ENCODE measurements at places on chromosomes 2 and 18. TPM values are rescaled to one million over a fixed set of nuclear protein-coding genes. Genes with fewer than 3 reads are reported as not detected.

FHOD3 gene
- 2.8 TPM for total RNA-seq

ZEB2 gene
- 203 TPM for total RNA-seq

GRCh38 chr2:17752892-17753802 lies 463 bp downstream of the SMC6 start:
- DNase-seq: no peak

- no peak for DNase-seq
Measured at GRCh38 chr18:45567123-45567522, 48.2 kb upstream of the SLC14A2 start.

GRCh38 chr2:189770590-189771322 lies 8.2 kb upstream of the OSGEPL1 start:
- no peak for DNase-seq

GRCh38 chr2:214808981-214809750 lies at the start of gene BARD1:
Gene BARD1, minus strand, starts transcription at chr2:214809683. Its CDS starts 114 bp downstream, at chr2:214809569.
- no peak for DNase-seq

DNA sequence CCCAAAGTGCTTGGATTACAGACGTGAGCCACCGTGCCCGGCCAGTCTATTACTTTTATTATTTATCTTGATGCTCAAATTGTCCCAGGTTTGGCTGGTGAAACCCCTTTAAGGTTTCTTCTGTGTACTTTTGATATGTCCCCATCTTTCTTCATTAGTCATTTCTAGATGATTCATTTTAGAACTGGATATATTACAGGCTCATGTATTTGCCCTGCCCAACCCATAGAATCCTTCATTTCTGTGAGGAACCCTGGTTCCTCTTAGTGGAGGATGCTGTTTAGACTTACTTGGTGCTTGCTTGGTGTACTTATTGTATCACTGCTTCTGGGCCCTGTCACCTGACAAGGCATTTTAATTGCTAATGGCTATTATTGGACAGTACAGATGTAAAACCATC lies 40.1 kb downstream of the KCMF1 start:
- no peak for DNase-seq

- no peak for DNase-seq
Measured at GRCh38 chr2:239498981-239499634, 98.3 kb upstream of the HDAC4 start.

GRCh38 chr2:106144621-106145331 lies 49.3 kb downstream of the UXS1 start:
- DNase-seq: no peak

- no peak for DNase-seq
Measured at GRCh38 chr2:170229125-170229524, 51.2 kb downstream of the MYO3B start.

- no peak for DNase-seq
Measured at GRCh38 chr2:139867601-139868226, 1087.5 kb upstream of the NXPH2 start.

- DNase-seq: no peak
Measured at GRCh38 chr2:149033716-149034115, 4.8 kb upstream of the LYPD6B start.

DNA sequence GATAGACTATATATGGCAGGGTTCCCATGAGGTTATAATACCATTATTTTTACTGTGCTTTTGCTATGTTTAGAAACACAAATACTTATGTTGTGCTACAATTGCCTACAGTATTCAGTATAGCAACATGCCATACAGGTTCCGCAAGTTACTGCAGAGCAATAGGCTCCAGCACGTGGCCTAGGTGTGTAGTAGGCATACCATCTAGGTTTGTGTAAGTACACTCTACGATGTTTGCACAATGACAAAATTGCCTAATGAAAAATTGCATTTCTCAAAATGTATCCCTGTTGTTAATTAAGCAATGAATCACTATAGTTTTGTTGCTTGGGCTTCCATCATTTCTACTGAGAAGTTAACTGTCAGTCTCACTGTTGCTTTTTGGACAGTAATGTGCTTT lies 9.8 kb downstream of the CD302 start:
- DNase-seq: no peak

DNA sequence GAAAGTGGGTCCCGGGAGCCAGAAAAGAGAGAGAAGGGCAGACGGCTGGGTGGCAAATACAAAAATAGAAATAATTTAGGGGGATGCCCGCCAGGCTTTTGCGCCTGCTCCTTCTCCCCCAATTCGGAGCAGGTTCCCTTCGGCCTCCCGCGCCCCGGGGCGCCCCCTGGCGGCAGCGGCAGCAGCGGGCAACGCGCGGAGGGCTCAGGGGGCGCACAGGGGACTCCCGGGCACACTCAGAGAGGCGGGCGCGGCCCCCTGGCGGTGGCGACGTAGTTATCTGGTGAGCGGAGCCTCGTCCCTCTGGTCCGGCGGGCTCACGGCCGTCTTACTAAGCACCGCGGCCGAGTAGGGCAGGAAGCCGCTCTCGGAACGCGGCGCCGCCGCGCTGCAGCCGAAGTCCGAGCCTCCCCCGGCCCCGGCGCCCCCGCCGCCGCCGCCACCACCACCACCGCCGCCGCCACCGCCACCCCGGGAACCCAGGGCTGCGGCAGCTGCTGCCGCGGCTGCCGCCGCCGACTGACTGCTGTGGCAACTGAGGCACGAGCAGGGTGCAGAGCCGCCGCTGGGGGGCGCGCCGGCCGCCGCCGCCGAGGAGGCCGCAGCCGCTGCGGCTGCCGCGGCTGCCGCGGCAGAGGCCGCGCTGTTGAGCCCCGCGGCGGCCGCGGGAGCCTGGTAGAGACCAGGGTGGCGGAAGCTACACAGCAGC lies 3.8 kb downstream of the EVX2 start:
- DNase-seq: no peak

Data from omental fat pad (tissue), 4 donors.